Sigmoid colon (tissue), 7 donors: ENCODE measurements at places on chromosomes 4 and X. TPM values are rescaled to one million over a fixed set of nuclear protein-coding genes. Genes with fewer than 3 reads are reported as not detected.

The SLIT2 gene
- total RNA-seq: 31.9 TPM

The CD40LG gene
- total RNA-seq: 0.36 TPM

The SSX2B gene
- not detected for total RNA-seq

The ZMAT1 gene
- 12.2 TPM for total RNA-seq

The ASB5 gene
- 56.5 TPM for total RNA-seq

DNA sequence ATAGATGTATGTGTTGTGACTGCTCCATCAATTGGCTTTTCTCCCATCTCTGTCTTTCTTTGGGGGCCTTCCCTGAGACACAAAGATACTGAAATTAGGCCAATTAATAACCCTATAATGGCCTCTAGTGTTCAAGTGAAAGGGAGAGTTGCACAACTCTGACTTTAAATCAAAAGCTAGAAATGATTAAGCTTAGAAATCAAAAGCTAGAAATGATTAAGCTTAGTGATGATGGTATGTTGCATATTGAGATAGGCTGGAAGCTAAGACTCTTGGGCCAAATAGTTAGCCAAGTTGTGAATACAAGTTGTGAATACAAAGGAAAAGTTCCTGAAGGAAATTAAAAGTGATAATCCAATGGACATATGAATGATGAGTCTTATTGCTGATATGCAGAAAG is 452.9 kb upstream of the AGA start:
- no peaks in the 10 kb centered on the region for H3K36me3 ChIP-seq
- H3K4me3 ChIP-seq: no peak overlapping the region
- H3K27me3 ChIP-seq: no peaks in the 10 kb centered on the region
- no peaks in the 10 kb centered on the region for H3K4me1 ChIP-seq
- no peak overlapping the region for H3K27ac ChIP-seq
- DNase-seq: no peak

GRCh38 chr4:67087897-67088296 is 457.4 kb downstream of the CENPC start:
- no peaks in the 10 kb centered on the region for H3K36me3 ChIP-seq
- no peak overlapping the region for H3K4me3 ChIP-seq
- no peaks in the 10 kb centered on the region for H3K4me1 ChIP-seq
- no peak overlapping the region for H3K27ac ChIP-seq
- DNase-seq: no peak
- no peaks in the 10 kb centered on the region for H3K27me3 ChIP-seq

GRCh38 chr4:25088093-25088952 is 57.6 kb upstream of the LGI2 start:
- H3K4me3 ChIP-seq: peak overlapping the region; percentile 20
- DNase-seq: no peak
- H3K27me3 ChIP-seq: no peaks in the 10 kb centered on the region
- H3K4me1 ChIP-seq: no peaks in the 10 kb centered on the region
